Stimulated activated CD4-positive, alpha-beta T cell treated with anti-CD3 and anti-CD28 coated beads, TNF-alpha, amount 100 ng/mL, for 48 hours (primary cell): ENCODE measurements at places on chromosomes 6 and 20.

GRCh38 chr6:122207794-122208193 is 191.7 kb upstream of the HSF2 start:
- DNase-seq, result no peak

GRCh38 chr6:31903957-31904356 is 2.1 kb upstream of the ZBTB12 start:
- no peak for DNase-seq

DNA sequence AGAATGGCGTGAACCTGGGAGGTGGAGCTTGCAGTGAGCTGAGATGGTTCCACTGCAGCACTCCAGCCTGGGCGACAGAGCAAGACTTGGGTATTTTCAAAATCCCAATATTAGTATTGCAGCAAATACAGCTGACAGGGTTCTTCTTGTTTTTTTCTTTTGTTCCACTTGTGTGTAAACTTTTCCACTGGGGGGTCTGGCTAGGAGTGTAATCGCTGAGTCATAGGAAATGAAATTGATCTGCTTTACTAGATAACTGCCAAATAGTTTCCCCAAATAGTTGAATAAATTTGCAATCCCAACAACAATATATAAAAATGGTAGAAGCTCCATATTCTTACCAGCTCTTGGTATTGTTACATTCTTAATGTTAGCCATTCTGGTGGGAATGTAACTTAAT is 526.0 kb upstream of the SOX4 start:
- no peak for DNase-seq

DNA sequence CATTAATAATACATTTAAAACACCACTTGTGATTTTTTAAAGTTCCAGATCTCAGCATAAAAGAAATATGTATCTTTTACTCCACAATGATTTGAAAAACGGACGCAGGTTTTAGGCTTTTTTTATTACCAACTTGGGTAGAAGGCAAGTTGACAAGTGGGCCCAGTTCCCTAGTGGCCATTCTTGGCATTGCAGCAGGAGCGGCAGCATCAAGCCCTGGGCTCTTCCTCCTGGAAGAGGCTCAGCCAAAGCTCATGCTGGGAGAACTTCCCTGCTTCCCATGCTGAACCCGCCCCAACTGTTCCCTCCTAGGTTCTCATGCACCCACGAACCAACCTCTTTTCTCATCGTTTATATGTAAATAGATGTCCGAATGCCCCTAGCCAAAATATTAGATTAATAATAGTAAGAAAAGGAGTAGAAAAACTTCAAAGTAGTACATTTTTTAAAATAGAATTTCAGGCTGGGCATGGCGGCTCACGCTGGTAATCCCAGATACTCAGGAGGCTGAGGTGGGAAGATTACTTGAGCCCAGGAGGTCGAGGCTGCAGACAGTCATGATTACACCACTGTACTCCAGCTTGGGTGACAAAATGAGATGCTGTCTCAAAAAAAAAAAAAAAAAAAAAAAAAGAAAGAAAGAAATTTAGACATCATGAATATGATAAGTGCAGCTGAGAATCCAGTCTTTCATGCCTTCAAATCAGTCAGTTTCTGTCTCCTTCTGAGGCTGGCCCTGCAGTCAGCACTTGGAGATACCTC is 18.2 kb upstream of the MYB start:
- DNase-seq, result no peak

- DNase-seq, result no peak
Measured at GRCh38 chr6:14274546-14275492, 157.2 kb downstream of the CD83 start.

GRCh38 chr6:49556429-49556837 is 6.0 kb downstream of the C6orf141 start:
- DNase-seq, result no peak

GRCh38 chr6:151565940-151566339 is 72.1 kb downstream of the CCDC170 start:
- no peak for DNase-seq

DNA sequence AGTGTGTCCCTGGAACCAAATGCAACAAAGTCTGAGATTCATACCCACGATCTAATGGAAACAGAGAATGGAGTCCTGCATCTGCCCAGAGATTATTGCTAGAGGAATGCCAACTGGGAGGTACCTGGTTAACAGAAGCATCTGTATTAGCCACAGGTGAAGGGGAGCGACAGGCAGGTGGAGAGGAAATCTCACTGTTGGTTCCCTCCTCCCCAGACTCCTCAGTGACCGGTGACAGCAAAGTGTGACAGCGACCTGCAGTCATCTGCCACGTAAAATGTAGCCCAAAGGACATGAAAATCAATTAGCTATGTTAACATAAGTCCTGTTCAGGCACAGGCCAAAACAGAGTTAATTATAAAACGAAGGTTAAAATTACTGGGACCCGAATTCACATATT is 336.6 kb downstream of the SYNE1 start:
- no peak for DNase-seq

DNA sequence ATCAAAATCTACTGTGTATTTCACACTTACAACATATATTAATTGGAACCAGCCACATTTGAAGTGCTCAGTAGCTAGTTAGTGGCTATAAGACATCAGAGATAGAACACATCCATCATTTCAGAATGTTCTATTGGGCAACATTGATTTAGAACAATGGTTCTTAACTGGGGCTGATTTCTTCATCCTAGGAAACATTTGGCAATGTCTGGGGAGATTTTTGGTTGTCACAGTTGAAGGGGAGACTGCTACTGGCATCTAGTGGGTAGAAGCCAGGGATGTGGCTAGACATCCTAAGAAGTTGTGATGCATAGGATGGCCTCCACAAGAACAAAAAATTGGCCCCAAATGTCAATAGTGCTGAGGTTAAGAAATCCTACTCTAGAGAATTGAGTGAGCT is 132.5 kb downstream of the OLIG3 start:
- DNase-seq, result no peak

DNA sequence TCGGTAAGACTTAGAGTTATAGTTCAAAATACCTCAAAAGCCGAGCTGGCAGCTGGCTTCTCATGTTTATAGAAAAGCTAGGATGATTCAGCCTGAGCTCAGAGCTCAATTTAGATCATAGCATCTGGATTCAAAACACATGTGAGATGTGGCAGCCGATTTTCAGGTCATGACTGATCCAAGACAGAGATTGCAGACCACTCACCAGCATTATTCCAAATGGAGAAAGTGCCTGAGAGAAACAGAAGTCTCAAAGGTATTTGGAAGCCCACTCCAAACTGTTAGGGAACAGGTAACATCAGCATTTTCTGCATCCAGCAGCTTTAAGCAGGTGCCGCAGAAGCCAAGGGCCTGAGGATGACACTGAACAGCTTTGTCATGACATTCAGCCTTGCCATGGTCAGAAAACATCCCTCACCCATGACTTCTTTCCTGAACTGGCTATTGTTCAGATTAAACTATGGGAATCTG is 102.2 kb downstream of the BACH2 start:
- no peak for DNase-seq

DNA sequence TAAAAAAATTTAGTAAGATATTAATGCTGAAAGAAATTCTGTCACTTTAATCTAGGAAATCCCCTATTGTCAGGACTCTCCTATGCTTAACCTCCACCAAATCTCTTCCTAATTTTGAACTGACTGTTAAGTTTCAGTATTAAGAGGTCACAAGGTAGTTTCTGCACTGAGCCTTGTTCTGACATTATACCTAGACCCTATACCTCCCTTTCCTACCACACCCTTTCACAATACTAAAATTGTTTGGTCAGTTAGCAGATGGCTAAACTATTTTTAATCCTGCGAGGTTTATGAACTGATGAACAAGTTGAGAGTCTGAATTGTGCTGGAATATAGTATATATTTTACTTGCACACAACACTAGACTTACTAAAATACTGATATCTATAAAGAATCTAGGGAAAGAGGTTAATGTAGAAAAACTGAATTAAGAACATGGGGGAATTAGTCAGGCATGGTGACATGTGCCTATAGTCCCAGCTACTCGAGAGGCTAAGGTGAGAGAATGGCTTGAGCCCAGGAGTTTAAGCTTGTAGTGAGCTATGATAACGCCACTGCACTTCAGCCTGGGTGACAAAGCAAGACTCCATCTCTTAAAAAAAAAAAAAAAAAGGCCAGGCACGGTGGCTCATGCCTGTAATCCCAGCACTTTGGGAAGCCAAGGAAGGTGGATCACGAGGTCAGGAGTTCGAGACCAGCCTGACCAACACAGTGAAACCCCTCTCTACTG is 51.5 kb downstream of the HBS1L start:
- DNase-seq, result no peak

GRCh38 chr6:27728442-27728841 is 183.8 kb downstream of the OR2B2 start:
- no peak for DNase-seq

DNA sequence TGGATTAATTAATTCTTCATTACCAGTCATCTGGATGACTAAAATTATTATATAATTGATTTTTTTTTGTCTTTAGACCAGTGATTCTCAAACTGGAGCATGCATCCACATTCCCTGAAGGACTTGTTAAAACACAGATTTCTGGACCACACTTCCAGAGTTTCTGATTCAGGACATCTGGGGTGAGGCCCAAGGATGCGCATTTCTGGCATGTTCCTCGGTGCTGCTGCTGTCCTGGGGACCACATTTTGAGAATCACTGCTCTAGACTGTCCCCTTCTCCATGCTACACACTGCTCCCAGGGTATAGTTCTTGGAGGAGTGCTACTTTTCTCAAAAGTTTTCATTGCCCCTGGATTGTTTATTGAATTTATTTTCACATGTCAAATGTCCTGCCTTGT is 145.0 kb downstream of the RNF144B start:
- DNase-seq, result no peak

- no peak for DNase-seq
Measured at GRCh38 chr20:41643504-41643938, 25.3 kb upstream of the CHD6 start.

DNA sequence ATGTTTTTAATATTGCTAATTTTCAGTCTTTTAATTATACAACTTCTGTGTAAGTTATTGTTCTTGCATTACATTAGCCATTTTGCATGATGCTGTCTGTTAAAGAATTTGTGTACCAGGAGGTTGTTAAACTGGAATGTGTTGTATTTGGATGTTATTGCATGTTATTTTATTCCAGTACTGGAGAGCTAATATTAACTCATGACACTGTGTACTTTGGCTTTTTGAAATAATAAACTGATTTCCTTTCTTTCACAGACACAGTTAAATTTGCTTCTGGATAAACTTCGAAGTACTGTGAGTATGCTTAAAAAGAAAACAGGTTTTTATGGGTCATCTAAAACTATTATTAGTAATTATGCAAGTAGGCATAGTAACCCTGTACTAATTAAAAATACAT is 121.3 kb downstream of the MYO6 start:
- no peak for DNase-seq

DNA sequence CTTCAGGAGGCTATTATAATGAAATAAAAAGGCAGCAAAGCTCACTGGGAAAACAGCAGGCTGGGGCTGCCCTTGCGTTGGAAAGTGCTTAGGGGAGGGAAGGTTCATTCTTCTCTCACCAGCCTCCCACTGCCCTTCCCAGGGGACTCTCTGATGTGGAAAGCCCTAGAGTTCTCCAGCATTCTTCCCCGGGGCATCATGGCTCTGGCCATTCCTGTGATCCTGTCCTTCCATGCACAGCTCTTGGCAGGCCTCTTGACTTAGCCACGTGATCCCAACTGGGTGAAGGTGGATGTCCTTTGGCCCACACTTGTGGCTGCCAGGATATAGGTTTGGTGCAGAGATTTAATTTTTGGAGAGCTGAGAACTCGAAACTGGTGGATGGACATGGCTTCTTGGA is 58.0 kb upstream of the ZNF831 start:
- DNase-seq, result no peak

DNA sequence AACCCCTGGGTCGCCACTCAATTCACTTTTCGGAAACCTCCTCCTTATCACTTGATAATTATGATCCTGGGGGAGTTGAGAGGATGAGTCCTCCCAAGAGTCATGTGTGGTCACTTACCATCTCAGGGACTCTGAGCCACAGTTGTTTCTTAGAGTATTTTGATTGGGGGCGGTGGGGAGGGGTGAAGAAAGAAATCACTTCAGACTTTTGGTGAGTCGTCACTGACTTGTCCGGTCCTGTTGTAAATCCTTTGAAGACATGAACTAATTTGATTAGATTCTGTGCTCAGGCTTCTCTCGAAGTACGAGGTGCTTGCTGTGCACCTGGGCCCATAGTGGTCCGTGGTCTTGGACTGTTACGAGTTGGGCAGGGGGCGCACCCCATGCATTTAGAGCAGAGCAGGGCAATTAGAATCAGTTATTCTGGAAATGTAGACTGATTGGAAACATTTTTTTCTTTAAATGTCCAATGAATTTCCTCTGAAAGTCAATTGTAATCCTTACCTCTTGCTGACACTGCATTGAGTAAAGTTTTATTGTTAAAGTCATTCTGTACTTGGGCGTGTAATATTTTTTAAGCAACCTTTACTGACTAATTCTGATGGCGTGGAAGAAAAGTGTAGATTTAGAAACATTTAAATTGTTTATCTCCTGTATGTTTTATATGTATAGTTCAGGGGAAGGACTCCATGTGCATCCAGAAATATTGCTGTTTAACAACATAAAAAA is 173.4 kb downstream of the SLC16A10 start:
- no peak for DNase-seq

DNA sequence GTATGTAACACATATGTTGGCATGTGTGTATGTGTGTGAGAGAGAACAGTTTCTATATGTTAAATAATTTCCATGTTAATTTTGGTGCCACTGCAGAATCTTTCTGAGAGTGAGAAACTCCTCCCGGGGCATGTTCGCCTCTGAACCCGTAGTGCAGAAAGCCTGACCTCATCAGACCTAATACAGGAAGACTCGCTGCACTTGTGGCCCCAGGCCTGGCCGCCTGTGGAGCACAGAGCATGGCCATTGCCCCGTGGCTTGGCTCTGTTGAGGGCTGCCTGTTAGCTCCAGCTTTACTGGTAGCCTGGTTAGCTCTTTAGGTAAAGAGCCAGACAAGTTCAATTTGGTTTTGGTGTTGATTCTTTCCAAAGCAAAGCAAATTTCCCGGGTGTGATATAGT is 25.5 kb downstream of the FARS2 start:
- no peak for DNase-seq

GRCh38 chr6:131696956-131697355 is 4.2 kb downstream of the OR2A4 start:
- DNase-seq, result no peak

DNA sequence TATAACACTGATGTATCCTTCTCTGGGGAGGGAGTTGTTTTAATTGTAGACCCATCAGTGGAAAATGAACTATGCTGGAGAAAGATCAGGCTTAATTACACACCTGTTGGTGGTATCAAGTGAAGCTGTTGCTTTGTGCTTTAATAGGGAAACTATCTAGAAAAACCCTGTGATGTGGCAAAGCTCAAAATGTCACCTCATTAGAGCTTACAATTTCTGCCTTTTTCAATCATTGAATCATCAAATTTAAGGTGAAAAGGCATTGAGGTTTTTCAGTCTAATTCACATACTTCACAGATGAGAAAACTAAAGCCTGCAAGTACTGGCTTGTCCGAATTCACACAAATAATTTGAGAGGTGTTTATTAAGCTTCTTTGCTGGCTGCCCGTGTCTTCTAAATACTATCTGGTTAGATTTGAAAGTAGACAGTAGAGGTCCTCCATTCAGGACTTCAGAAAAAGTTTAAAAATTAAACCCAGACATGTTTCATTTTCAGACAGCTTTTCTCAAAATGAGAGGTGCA is 143.3 kb upstream of the MAP3K7 start:
- DNase-seq, result no peak

- DNase-seq, result no peak
Measured at GRCh38 chr6:111653434-111653833, 47.8 kb upstream of the TRAF3IP2 start.
